Mononuclear cell (primary cell): ENCODE measurements at places on chromosomes 7 and 10. TPM values are rescaled to one million over a fixed set of nuclear protein-coding genes. Genes with fewer than 3 reads are reported as not detected.

PRTFDC1 gene
- 3.0 TPM for total RNA-seq

LRRC61 gene
- 15.6 TPM for total RNA-seq

LIPK gene
- total RNA-seq, result not detected

GTPBP4 gene
- 42.3 TPM for total RNA-seq

ELN gene
- total RNA-seq, result not detected

OGDHL gene
- total RNA-seq, result not detected

TSPAN15 gene
- 1.6 TPM for total RNA-seq

GBX1 gene
- total RNA-seq, result not detected

TAS2R5 gene
- total RNA-seq, result 0.10 TPM

METTL27 gene
- total RNA-seq, result not detected

RGS10 gene
- 181 TPM for total RNA-seq

CYP3A7 gene
- not detected for total RNA-seq

CTBP2 gene
- total RNA-seq, result 6.4 TPM

CEP55 gene
- total RNA-seq, result 0.42 TPM

OR9A2 gene
- not detected for total RNA-seq

KCNMA1 gene
- 0.42 TPM for total RNA-seq

KCP gene
- total RNA-seq, result 0.10 TPM

LEP gene
- not detected for total RNA-seq

DKK1 gene
- total RNA-seq, result not detected

HABP2 gene
- total RNA-seq, result not detected

MLXIPL gene
- 0.42 TPM for total RNA-seq

TAF5 gene
- 4.8 TPM for total RNA-seq

SMKR1 gene
- 0.31 TPM for total RNA-seq

BMPER gene
- 0.21 TPM for total RNA-seq

CLDN3 gene
- not detected for total RNA-seq

MMP21 gene
- 0.21 TPM for total RNA-seq

SPDYE9 gene
- not detected for total RNA-seq

RASA4B gene
- total RNA-seq, result 9.3 TPM

MICU1 gene
- total RNA-seq, result 25.5 TPM

SAP25 gene
- 1.8 TPM for total RNA-seq

LRRC18 gene
- not detected for total RNA-seq

DENND2A gene
- total RNA-seq, result not detected

XRCC2 gene
- 0.42 TPM for total RNA-seq

CLIP2 gene
- total RNA-seq, result 11.9 TPM

OR2A12 gene
- total RNA-seq, result not detected

CACNB2 gene
- not detected for total RNA-seq

ACHE gene
- 0.21 TPM for total RNA-seq

NPTX2 gene
- total RNA-seq, result 0.42 TPM

ERVW-1 gene
- not detected for total RNA-seq

C1QL3 gene
- total RNA-seq, result not detected

MINDY4 gene
- 0.21 TPM for total RNA-seq

GPR158 gene
- total RNA-seq, result under 0.01 TPM

ZNF655 gene
- 122 TPM for total RNA-seq

GATA3 gene
- 7.3 TPM for total RNA-seq

ALOX5 gene
- 88.9 TPM for total RNA-seq

FAM25A gene
- not detected for total RNA-seq

TUBAL3 gene
- total RNA-seq, result not detected
